Activated CD8-positive, alpha-beta memory T cell treated with anti-CD3 and anti-CD28 coated beads, Interleukin-2, amount 50 U/mL, for 48 hours (primary cell): ENCODE measurements at places on chromosomes 5 and 9.

DNA sequence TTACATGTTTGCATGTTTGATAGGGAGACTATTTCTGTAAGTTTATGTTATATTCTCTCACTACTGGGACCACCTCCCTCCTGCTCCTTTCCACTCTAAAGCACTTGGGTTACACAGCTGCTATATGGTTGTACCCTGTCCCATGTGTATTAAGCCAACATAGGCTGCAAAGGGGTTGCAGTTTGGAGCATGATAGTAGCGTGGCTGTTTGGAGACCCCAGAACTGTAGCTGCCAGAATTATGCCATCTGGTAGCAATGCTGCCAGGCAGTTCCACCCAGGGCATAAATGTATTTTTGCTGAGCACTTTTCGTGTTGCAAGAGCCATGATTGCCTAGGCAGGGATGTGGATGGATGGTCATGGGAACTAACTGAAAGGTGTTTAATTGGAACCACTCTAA is 81.8 kb downstream of the CNTLN start:
- no peak for DNase-seq

- DNase-seq, result no peak
Observed at GRCh38 chr9:9892217-9892616, 720.6 kb downstream of the PTPRD start.

- no peak for DNase-seq
Observed at GRCh38 chr9:128685636-128686489, 3.2 kb upstream of the SET start.

- DNase-seq, result no peak
Observed at GRCh38 chr9:90921104-90921503, 119.5 kb downstream of the SYK start.

GRCh38 chr9:114777821-114778609 is 27.8 kb downstream of the TNFSF15 start:
- no peak for DNase-seq

DNA sequence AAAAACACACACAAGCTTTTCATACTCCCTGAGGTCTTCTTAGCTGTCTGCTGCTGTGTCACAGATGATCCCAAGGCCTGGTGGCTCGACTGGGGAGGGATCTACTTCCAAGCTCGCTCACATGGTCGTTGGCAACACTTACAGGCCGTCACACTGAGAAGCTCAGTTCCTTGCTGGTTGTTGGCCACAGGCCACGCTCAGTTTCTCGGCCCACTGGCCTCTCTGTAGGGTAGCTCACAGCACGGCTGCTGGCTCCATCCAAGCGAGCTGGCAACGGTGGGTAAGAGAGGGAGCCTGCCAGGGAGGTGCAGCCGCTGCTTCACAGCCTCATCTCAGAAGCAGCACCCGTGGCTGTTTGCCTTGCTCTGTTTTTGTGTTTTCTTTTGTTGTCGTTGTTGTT is 43.8 kb upstream of the GFPT2 start:
- DNase-seq, result no peak

DNA sequence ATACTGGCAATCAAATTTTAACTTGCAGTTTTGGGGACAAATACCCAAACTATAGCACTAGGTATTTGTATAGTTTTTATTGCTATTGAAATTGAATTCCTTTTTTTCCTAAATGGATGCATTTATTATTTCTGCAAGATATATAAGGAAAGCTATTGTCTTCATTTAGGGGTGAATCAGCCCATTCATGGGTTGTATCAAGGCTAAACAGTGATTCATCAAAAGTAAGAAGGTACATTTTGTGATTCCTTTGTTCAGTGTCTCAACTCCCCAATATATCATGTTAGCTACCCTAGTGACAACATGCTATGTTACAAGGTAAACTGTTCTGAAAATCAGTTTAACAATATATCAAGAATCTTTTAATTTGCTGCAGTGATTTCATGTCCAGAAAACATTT is 185.7 kb downstream of the PLK2 start:
- no peak for DNase-seq

DNA sequence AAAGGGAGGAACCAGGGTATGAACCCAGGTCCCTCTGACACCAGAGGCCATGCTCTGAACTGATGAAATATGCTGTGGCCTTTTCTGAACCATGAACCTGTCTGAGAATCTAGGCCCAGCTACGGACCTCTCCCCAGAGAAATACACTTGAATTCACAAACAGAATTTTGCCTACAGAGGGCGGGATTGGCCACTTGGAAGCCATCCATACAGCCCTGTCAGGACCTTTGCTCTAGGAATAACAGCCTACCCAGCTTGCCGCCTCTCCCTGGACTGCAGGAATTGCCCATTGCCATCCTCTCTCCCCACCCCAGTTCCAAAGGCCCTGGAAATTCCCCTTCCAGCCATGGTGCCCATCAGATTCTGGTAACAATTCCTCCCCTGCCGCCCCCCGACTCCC is 26.6 kb downstream of the MORN5 start:
- no peak for DNase-seq

DNA sequence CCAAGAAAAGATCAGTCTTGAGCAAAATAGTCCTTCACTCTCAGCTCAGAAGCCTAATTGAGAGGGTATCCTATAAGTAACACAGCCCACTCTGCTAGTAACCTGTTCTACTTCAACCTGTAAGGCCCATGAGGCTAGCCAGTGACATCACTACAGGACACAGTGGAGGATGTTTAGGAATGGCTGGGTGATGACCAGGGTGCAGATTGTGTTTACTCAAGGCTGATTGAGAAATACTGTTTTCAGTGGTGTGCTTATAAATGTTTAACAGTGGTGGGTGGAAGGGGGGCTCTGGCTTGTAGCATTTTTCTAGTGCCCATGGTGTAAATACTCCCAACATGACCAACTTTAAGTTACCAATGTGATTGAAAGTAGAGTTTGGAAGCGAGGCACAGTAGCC is 159.8 kb upstream of the CCDC152 start:
- DNase-seq, result no peak

DNA sequence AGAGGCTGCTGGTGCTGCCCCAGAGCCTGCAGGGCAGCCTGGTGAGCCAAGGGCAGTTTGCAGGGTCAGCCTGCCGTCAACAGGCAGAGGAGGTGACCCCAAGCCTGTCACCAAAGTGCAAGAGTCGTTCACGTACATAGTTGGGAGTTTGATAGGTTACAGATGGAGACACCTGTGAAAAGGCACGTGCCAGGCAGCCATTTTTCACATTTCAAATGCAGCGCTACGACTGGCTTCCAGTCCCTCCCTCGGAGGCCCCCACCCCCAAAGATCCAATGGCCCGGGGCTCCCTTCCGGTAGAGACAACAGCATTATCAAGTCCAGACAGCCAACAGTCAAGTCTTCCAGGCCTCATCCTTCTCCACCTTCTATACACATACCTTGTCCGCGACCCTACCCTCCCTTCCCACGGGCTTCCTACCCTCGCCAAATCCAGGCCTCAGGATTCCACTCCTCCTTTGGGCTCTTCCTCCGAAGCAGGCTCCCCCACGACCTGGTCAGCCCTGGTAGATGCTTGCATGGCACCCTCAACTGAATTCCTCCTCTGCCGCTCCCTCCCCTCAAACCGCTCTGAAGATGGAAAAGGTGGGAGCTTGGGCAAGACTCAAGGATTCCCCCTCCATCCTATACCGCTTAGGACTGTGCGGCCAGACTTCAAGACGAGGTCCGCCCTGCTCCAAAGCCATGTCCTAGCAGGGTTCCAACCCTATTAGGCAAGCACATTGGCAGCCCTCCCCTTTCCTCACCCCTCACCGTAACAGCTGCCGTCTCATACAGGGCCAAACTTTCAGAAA is 13.2 kb downstream of the HNRNPH1 start:
- DNase-seq, result no peak

- no peak for DNase-seq
Observed at GRCh38 chr9:80375477-80375876, 803.7 kb downstream of the TLE4 start.

DNA sequence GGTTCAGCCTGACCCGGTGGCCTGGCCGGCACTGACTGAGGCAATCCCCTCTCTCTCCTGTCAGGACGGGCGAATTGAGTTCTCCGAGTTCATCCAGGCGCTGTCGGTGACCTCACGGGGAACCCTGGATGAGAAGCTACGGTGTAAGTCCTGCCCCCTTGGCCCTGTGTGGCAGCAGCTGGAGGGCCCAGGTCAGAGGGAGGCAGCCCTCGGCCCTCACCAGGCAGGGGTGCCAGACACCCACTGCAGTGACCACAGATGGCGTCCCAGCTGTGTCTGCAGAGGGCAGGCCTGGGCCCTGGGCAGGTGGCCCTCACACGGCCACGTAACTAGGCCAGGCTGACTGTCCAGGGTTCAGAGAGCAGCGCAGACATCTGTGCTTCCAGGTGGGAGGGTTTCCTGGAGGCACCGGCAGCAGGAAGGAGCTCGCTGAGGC is 45.9 kb upstream of the HMCN2 start:
- no peak for DNase-seq

GRCh38 chr5:175567954-175568353 is 89.6 kb downstream of the SFXN1 start:
- DNase-seq, result no peak

DNA sequence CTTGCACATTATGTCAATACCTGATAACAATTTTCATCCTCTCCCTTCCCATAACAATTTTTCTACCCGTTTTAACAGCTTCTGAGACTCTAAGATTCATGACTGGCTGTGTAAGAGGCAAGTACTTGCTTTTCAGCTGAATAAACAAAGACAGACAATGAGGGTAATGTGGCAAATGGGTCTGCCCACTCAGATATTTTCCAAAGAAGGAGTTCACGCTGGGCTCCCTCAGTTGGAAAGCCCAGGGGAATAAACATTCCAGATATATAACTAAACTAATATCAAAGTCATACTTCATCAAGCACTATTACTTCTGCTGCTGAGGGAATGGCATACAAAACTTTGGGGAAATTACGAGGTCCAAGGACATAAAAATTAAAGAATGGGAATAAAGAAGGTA is 24.4 kb downstream of the MEGF9 start:
- no peak for DNase-seq

DNA sequence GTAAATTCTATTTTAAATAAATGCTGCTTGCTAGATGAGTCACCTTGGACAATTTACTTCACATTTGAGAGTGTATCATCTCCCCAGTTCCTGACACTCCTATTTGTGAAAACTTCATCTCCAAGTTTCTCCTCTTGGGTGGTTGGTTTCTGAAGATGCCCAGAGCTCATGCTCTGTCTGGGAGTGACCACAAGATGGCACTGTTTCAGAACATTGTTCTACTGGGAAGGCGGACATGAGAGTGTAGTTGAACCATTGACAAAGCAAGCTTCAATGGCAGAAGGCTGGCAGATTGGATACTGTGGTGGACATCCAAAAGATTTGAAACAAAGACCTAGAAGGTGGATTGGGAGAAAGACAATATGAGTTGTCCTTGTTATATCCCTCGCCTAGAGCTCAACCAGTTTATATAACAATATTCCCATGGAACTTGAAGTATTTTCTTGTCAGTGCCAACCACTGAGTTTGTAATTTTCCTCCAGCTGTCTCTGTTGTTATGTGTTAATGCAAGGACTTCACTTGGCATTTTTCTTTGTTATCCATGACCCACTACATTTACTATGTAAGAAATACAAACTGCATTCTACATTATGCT is 234.3 kb upstream of the ANKH start:
- peak; percentile 52 for DNase-seq

- DNase-seq, result no peak
Observed at GRCh38 chr5:142719836-142720370, 34.0 kb upstream of the FGF1 start.

DNA sequence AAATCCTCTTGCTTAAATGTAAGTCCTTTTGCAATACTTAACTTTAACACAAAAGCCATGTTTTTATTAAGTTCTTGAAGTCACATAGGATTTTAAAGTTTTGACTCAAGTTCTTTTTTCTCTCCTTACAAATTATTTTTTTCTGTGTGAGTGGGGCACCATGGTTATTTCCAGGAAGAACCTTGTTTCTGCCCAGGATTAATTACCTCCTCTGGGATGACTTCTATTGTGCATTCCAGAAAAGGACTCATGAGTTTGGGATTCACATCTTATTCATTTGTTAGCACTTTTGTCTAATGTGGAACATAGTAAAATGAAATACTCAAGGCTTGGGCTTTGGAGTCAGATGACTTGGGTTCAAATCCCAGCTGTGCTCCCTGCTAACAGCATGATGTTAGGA is 421.4 kb upstream of the WWC1 start:
- no peak for DNase-seq

- DNase-seq, result peak; percentile 77
Observed at GRCh38 chr5:128084228-128085167, 932 bp downstream of the SLC12A2 start.

- peak; percentile 74 for DNase-seq
Observed at GRCh38 chr5:82349652-82350051, 71.5 kb upstream of the RPS23 start.

DNA sequence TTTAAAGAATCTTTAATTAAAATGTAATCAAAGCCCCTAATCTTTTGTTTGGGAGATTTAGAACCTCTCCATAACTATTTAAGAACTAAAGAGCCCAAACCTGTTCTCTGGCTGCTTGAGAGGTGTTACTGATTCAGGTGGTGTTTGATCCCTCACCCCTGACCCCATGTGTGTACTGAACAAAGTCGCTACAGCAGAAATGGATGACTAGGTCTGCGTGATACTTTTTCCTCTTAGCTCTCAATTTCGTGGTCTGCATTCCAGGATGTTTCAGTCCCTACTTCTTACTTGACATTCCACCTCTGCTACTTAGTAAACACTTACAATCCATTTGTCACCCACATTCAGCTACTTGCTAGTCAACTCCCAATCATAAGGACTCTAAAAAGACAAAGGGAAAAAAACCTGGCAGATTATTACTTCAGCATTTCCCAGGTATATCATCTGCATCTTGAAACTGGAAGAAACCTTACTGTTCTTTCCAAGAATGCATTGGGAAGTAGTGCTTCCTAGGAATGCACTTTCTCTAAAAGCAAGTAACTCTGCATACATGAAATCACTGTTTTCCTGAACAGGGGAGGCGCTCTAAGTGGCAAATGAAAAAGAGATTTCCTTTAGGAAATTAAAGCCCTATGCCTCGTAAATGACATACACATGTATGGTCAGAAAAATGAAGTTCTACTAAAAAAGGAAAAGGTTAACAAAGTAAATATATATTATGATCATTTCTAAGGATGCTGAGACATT is 1091.6 kb downstream of the PTPRD start:
- DNase-seq, result no peak

GRCh38 chr5:150227606-150228273 is 37.9 kb downstream of the SLC6A7 start:
- no peak for DNase-seq

DNA sequence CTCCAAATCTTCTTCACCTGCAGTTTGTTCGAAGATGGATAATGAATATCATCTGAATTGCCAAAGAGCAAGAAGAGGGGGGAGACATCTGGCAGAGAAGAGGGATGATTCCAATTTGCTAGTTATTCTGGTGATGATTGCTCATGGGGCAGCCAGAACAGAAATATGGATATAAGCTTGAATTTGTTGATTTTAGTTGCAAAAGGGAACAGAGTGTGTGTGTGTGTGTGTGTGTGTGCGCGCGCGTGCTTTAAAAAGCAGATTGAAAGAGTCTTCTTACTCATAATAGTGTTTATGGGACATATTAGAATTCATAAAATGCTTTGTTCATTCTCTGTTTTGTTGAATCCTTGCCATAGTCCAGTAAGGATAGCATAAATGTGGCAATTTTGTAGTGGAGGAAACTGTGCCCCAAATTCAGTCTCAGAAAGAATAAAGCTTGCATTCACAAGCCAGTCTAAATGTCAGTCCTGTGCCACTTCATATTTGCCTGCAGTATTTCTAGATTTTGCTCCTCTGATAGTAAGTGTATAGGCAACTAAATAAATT is 436.3 kb upstream of the KLF4 start:
- DNase-seq, result no peak
